ENCODE measurements at places on chromosomes 5 and 9.

DNA sequence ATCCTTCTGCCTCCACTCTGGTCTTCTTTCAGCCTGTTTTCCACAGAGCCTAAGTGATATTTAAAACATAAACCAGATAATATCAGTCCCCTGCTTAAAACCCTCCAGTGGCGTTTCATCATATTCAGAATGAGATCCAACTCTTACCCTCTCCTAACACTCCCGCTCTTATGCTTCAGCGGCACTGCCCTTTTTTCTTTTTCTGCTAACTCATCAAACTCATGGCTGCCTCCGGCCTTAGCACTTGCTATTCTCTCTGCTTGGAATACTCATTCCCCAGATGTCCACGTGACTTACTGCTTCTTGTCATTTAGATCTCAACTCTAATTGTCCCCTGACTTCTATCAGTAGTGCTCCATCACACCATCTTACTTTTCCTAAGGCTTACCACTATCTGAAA, 73.6 kb downstream of the PIP5K1B start:
- no peak for DNase-seq

GRCh38 chr5:40431734-40432133, 248.0 kb upstream of the PTGER4 start:
- no peak for DNase-seq

- DNase-seq, result no peak
Measured at GRCh38 chr9:108655818-108656217, 200.0 kb downstream of the ACTL7B start.

DNA sequence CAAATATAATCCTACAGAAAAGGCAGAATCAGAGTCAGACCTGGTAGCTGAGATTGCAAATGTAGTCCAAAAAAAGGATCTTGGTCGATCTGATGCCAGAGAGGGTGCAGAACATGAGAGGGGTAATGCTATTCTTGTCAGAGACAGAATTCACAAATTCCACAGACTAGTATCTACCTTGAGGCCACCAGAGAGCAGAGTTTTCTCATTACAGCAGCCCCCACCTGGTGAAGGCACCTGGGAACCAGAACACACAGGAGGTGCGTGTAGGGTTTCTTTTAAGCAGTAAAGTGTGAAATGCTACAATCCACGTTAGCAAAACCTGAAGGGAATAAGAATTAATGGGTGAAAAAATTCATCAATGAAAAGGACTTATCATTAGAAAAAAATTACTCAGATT, 145.8 kb downstream of the GIN1 start:
- no peak for DNase-seq

DNA sequence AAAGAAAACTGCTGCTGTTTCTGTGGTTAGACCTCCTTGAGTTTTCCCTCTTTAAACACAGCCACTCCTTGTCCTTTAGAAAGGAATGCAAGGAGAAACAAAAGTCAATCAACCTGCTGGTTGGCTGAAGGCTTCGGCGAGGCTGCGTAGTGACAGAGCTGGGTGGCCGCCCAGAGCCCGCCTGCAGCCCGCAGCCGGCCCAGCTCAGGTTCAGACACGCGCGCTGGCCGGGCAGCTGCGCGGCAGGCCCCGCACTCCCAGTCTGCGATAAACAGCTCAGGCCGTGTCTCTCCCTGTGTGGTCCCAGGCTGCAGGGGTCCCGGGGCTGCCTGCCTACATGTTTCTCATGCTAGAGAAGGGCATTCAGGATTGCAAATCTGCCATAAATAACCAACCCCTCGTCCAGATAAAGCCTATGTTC, 115.4 kb downstream of the HSD17B3 start:
- no peak for DNase-seq

- no peak for DNase-seq
Measured at GRCh38 chr9:86488794-86489193, 134.6 kb upstream of the TUT7 start.

DNA sequence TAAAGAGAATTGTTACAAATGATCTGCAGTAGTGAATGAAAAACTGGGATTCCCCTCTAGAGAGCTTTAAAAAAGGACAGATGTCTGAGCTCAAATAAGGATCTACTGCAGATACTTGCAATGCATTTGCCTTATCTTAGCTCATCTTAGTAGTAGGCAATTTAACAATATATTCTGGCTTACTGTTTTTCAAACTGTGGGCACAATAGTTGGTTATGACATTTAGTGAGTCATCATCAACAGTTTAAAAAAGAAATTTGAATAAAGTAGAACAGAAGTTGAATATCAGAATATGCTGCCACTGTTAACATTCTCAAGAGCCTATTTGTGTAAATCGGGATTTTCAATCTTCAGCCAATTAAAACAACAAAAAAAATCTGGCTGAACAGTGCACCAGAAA, 6.7 kb upstream of the CAST start:
- DNase-seq, result no peak

DNA sequence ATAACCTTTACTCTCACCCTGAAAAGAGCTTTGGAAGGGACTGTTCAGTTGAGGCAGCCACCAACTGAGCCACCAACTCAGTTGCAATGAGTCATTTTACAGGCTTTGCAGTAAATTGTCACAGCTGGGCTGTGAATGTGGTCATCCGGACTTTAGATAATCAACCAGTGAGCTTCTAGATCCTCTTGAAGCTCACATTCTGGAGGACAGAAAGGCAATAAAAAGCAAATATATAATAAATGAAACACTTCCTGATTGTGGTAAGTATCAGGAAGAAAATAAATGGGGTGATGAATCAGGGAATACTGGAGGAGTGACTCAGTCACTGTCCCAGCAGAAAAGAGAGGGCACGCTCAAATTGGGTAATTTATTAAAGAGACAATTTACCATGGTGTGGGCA, 13.2 kb upstream of the C5orf58 start:
- DNase-seq, result no peak

GRCh38 chr5:30572279-30572678, 621.2 kb upstream of the CDH6 start:
- no peak for DNase-seq

GRCh38 chr5:42870882-42871418, 59.3 kb upstream of the SELENOP start:
- no peak for DNase-seq

DNA sequence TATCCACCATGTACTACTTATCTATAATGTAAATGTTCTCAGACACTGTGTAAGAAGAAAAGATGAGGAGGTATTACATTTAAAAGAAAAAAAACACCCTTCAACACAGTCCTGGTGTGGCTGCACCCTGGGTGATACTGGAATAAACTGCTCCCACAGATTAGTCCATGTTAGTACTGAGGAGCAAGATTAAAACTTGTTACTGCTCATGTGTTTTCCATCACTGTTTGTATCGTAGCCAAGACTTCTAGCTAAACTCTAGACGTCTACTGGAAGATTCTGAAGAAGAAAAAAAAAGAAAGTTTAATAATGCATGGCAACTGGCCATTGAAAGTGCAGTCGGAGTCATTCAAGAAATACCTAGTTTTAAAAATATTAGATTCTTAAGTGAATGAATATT, at the start of gene ASPN:
TSS of gene ASPN (minus strand) at position 178 of the 400 bp plus-strand sequence.
- no peak for DNase-seq

GRCh38 chr5:117177302-117177701, 602.7 kb upstream of the SEMA6A start:
- no peak for DNase-seq

- DNase-seq, result no peak
Measured at GRCh38 chr5:137372773-137373160, 126.4 kb downstream of the SPOCK1 start.

DNA sequence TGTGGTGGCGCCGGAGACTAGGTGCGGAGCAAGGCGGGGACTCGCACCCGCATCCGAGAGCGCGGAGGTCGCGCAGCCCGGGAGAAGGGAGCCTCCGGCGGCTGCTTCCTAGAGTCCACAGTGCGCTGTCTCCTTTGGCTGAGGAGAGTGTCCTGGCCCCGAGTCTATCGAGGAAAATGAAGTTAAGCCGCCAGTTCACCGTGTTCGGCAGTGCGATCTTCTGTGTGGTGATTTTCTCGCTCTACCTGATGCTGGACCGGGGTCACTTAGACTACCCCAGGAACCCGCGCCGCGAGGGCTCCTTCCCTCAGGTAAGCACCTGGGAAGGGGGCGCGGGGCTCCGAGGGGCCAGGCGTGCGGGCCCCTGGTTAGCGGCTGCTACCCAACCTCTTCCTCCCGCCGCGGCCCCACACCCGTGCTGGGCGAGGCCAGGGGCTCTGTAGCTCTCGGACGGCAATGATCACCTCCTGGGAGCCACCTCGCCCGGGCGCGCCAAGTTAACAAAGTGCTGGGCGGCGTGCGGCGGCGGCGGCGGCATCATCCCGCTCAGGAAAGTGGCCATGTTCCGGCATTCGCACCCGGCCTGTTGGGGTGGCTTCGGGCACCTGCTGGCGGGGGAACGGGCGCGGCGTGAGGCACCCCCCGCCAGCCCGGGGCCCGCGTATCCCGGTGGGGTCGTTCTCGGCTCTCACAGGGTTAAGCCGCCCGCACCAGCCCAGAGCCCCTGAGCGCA, 681 bp downstream of the MAN2A1 start:
- no peak for DNase-seq

DNA sequence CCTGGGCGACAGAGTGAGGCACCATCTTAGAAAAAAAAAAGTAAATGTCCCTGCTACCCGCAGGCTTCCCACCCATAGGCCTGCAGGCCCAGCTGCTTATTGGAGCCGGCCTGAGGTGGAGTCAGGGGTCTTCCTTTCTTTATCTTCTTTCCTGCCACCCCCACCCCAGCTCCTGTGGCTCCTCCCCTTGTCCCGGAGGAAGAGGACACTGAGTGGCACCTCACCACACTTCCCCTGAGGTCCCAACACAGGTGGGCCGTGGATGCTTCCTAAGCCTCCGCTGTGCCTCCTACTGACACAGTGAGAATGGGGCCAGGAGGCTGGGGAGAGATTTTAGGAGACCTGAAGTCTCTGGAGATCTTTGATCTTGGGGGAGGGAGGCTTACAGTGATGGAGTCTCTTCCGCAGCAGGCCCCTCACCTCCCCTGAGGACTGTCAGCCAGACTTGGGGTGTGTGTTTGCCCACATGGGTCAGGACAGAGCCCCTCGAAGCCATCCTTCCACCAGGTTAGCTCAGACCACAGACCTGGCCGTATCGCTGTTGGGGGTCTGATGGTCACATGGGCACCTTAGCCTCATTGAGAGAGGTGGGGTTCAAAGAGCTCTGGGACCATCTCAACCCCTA, 135.4 kb upstream of the IER5L start:
- no peak for DNase-seq

DNA sequence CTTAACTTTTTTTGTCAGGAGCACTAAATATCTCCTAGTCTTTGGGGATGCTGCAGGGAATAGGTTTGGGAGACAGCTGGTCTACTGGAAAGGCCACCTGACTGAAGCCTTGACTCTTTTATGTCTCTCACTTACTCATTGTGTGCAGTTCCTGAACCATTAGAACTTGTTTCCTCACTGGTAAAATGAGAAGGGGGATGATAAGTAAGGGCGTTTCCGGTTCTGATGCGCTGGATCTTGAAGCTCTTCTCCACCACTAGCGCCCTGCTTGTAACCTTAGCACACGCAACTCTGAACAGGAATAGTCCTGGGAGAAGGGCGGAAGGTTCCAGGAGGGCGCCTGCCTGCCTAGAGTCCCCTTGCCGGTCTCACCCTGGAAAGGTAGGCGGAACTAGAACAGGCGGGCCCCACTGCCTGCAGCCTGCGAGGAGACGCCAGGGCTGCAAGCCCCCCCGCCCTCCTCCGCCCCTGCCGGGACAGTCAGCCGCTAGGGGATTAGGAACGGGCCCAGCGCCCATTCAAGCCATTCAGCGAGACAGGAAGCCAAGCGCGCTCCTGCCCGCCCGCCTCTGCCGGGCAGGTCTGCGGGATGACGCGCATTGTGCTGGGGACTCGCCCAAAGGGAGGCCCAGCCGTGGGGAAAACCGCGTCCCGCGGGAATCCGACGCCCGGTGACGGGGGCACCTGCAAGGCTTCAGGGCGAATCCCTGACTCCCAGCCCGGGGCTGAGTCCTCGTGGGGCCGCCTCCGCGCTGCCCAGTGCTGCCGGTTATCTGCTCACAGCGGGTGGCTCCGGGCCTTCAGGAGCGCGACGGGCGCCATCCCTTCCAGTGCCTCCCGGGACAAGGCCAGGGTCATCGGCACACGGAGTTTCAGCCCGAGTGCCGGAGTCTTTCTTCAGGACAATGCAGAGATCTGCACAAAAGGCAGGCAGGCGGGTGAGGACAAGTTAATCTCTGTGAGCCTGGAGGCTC, 44.0 kb upstream of the XPA start:
- no peak for DNase-seq

GRCh38 chr5:93894601-93895354, 153.4 kb upstream of the POU5F2 start:
- DNase-seq, result no peak

DNA sequence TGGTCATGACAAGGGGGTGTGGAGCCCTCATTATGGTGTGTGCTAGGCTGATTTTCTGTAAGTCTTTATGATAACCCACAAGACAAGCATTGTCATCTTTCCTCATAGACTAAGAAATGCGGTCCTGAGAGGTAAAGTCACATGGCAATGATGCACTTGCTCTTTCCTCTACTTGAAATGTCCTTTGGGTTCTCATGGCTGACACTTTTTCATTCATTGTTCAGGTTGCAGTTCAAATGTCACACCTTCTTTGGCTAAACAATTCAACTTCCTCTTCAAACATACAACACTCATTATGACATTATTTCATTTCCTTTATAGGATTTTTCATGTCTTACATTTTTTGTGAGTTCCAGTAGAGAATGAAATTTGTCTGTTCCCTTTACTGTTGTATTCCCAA, 323.6 kb upstream of the PRR16 start:
- DNase-seq, result no peak

- DNase-seq, result no peak
Measured at GRCh38 chr9:23789529-23790254, 36.3 kb downstream of the ELAVL2 start.

DNA sequence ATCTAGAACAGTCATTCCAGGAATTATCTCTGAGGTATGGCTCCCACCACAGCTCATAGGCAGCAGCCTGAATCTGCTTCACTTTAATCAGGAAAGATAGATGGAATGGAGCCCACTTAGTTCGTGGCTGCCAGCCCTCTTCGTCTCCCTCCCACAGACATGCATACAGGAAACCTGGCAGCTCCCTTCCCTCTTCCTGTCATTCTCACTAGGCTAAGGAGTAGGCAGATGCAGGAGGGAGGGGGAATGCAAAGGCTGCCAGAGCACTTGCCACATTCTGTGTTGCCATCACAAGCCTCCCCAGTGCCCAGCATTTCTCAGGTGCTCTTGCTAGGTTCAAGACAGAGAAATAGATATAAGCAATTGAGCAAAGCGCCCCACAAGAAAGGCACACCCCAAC, 378.9 kb downstream of the ELAVL2 start:
- DNase-seq, result no peak

All from stimulated activated CD4-positive, alpha-beta T cell treated with anti-CD3 and anti-CD28 coated beads, Interleukin-1b, Interleukin-23, amount 100 ng/mL, for 1 hour (primary cell).